ENCODE measurements at places on chromosomes 5 and 9.

DNA sequence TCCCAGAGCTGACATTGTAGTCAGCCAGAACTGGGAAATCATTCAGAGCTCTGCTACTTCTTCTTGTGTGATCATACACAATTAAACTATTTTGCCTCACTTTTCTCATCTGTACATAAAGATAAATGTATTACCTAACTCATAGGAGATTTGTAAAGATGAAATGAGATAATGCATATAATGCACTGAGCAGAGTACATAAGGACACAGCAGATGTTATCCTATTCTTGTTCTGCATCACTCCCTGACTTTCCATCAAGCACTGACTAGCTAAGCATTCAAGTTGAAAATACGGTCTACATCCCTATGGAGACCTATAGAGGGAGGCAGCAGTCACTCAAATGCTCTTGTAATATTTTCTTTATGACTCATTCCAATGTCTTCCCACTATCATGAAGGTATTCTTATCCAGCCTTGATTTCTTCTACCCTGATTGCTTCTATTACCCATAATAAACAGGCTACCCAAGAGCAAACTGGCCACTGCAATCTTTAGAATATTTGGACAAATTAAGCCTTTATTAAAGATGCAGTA lies 16.3 kb upstream of the PRR16 start:
- H3K27me3 ChIP-seq, result no peaks in the 10 kb centered on the region
- no peaks in the 10 kb centered on the region for H3K4me1 ChIP-seq

- H3K4me3 ChIP-seq, result no peak overlapping the region
- H3K36me3 ChIP-seq, result no peaks in the 10 kb centered on the region
- no peak overlapping the region for H3K27ac ChIP-seq
- no peaks in the 10 kb centered on the region for H3K4me1 ChIP-seq
Observed at GRCh38 chr9:104247899-104248460, 153.9 kb downstream of the SMC2 start.

- H3K27me3 ChIP-seq, result peaks cover 76% of the 10 kb centered on the region
- H3K27ac ChIP-seq, result no peak overlapping the region
- no peaks in the 10 kb centered on the region for H3K36me3 ChIP-seq
- H3K4me3 ChIP-seq, result no peak overlapping the region
- peaks cover 17% of the 10 kb centered on the region for H3K4me1 ChIP-seq
Observed at GRCh38 chr9:21970800-21971640, 23.2 kb downstream of the CDKN2A start.

- no peak overlapping the region for H3K27ac ChIP-seq
- H3K4me1 ChIP-seq, result no peaks in the 10 kb centered on the region
- no peak for DNase-seq
Observed at GRCh38 chr9:19940811-19941535, 152.1 kb upstream of the SLC24A2 start.

DNA sequence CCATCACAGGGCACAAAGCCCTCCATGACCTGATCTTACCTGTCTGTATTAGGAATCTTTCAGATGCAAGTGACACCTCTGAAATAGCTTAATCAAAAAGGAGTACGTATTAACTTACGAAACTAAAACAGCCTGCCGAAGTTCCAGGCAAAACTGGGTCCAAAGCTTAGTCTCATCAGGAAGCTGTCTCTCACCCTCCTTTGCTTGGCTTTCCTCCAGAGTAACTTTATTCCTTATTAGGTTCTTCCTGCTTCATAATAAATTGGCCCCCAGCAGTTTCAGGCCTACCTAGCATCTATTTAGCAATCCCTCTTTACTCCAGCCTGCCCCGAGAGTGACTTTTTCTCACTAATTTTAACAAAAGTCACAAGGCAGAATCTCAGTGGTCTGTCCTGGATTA lies 58.4 kb upstream of the STK32A start:
- H3K36me3 ChIP-seq, result no peaks in the 10 kb centered on the region
- H3K4me1 ChIP-seq, result no peaks in the 10 kb centered on the region
- no peak overlapping the region for H3K27ac ChIP-seq
- no peak for DNase-seq
- H3K27me3 ChIP-seq, result no peaks in the 10 kb centered on the region

DNA sequence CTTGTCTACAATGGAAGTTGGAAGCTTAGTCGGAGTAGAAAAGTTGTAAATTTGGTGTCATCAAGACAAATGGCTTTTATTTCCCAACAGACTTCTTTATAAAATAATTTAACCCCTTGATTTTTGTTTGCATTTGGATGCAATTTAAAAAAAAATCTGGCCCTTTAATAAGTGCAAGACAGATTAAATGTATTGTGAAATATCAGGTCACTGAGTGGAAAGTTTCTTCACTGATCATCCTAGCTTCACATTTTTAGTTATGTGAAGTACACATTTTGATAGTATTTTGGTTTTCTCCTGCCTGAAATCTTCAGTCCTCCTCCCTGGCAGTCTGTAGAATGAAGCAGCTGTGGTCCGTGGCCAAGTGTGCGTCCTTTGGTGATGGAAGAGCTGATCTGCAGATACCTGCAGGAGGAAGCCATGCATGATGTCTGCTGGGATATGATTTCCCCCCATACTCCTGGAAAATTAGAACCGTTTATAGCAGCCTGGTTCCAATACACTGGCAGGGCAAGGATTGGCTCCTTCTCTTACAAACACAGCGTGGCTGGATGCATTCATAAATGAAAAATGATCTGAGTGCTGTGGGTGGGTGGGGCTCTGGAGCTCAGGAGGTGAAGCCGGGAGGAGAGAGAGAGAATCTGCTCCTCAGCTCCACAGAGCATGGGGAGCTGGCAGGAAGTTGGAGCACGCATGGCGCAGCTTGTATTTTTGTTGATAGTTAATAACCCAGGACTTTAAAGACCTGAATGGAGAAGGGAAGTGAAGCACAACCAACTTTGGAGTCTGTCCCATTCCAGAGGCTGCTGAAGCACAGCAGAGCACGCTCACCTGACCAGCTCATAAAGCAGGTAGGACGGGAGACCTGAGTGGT lies 238.4 kb downstream of the GOLPH3 start:
- H3K4me3 ChIP-seq, result no peak overlapping the region
- DNase-seq, result no peak
- H3K36me3 ChIP-seq, result no peaks in the 10 kb centered on the region
- no peaks in the 10 kb centered on the region for H3K27me3 ChIP-seq

DNA sequence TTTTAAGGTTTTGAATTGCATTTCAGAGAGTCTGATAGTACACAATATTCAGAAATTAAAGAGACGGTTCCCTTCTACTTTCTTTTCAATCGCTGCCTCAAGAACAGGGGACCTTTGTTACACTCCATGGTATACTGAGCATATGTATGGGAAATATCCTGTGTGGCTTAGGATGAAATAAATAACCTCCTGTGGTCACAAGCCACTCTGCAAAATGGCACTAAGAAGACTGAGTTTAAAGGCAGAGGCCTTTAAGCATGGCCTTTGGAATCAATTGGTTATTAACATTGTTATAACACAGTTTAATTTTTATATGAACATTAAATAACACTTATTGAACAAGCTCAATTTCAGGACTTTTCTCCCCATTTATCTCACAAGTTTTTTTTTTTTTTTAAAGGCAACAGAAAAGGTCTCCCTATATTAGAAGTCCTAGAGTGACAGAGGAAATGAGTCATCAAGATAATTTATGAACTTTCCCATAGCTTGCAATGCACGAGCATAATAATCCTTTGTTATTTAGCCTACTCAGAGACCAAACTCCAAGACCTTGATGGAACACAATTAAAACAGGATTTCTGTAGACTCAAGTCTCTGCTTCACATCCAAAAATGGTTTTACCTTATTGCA lies 341.9 kb downstream of the TMEM167A start:
- H3K4me1 ChIP-seq, result no peaks in the 10 kb centered on the region
- no peak overlapping the region for H3K4me3 ChIP-seq
- no peak overlapping the region for H3K27ac ChIP-seq
- DNase-seq, result no peak
- no peaks in the 10 kb centered on the region for H3K27me3 ChIP-seq

DNA sequence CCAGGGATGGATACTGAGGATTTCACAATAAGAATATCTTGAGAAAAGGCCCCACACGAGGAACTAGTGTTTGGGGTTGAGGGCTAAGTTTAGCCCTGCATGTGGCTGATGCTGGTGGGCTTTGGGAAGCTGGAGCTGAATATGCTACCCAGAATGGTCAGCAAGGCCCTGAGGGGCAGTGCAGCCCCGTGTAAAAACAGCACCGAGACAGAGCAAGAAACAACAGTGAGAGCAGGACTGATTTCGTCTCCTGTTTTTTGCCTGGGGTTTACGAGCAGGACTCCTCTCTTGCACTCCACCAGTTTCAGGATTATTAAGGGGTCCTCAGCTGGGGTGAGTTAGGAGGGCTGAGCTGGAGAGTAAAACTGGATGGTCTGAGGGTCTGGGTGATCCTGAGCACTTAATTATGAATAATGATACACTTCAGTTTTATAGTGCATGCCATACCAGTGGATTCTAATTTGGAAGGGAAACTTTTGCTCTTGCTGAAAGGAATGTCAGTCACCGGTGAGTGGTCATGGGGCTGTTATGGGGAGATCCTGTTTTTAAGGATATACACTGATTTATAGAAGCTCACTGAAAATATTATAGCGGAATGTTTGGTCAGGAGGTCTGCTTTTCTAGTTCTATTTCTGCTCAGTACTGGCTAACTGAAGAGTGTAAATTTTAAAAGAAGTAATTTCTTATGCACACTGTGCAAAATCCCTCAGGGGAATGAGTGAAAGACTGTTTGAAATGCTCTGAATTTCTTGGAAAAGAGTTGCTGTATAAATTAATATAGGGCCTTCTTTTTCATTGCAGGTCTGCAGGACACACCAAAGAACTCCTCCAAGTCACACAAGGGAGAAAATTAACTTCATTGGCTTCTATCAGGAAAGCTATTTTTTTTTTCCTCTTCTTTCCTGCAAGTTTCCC lies 42.7 kb upstream of the NFIB start:
- no peak overlapping the region for H3K27ac ChIP-seq
- no peaks in the 10 kb centered on the region for H3K36me3 ChIP-seq
- H3K27me3 ChIP-seq, result no peaks in the 10 kb centered on the region
- H3K4me1 ChIP-seq, result no peaks in the 10 kb centered on the region
- no peak overlapping the region for H3K4me3 ChIP-seq

DNA sequence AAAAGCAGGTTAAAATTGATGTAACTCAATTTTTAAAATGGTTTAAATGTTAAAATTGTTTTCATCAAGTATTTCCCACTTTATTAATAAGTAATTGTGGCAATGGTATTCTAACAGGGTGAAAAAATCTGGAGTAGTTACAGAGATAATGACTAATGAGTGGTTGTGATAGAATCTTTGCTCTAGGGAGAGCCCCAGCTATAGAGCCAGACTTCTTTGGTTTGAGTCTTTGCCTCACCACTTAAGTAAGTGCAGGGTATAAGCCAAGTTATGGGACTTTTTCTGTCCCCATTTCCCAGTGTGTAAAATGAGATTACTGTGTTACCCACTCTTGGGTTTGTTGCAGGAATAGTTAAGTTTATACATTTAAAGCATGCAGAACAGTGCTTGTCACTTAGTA lies 158.1 kb downstream of the FER start:
- no peak overlapping the region for H3K4me3 ChIP-seq
- no peaks in the 10 kb centered on the region for H3K27me3 ChIP-seq
- no peak overlapping the region for H3K27ac ChIP-seq

Measured in naive thymus-derived CD4-positive, alpha-beta T cell (primary cell).